ENCODE measurements at places on chromosomes 1 and 21.

DNA sequence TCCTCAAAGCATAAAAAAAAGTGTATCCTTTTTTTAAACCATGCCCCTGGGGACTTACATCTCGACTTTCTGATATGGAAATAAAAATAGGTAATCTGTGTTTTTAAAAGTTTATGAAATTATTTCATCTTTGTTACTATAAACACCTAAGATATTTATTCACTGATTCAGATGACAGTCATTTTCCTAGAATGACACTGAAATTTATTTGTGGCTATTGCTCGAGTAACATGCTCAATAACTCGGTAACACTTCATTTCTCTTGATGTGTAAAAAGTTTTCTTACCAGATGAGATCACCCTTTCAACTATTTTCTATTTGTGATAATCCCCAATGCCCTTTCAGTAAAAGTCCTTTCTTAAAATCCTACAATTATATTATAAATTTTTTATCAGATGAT is 495.8 kb downstream of the TTLL7 start:
- no peak for DNase-seq

- no peak for DNase-seq
Measured at GRCh38 chr1:204588826-204589225, 72.6 kb downstream of the MDM4 start.

GRCh38 chr1:232413674-232414073 is 216.3 kb downstream of the SIPA1L2 start:
- no peak for DNase-seq

DNA sequence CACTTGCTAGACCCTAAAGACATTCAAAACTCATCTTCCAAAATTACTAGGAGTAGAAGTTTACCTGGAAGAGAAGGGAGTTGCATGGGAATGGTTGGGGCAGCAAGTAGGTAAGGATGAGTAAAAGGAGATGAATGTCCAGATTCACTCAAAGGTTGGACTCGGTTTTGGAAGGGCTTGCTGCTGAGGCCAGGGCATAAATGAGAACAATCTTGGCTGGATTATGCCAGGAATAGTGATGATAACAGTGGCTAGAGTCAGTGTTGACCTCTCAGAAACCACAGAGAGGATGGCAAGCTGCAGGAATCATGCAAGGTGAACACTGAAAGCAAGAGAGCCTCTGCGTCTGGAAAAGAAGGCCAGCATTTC is 43.4 kb downstream of the C8A start:
- no peak for DNase-seq

DNA sequence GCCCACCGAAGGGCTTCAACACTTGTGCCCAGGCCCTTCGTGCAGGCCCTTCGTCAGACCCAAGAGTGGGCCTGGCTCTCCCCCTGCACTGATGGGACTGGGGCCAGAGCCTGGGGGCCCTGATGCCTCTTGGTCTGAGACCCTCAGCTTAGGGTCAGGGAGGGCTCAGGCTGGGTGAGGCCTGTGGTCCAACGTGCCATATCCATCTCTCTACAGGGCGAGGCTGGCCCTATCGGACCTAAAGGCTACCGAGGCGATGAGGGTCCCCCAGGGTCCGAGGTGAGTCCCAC is 15.6 kb downstream of the COL6A1 start:
- no peak for DNase-seq

- DNase-seq, result no peak
Measured at GRCh38 chr1:44113095-44113609, 5.5 kb upstream of the KLF17 start.

DNA sequence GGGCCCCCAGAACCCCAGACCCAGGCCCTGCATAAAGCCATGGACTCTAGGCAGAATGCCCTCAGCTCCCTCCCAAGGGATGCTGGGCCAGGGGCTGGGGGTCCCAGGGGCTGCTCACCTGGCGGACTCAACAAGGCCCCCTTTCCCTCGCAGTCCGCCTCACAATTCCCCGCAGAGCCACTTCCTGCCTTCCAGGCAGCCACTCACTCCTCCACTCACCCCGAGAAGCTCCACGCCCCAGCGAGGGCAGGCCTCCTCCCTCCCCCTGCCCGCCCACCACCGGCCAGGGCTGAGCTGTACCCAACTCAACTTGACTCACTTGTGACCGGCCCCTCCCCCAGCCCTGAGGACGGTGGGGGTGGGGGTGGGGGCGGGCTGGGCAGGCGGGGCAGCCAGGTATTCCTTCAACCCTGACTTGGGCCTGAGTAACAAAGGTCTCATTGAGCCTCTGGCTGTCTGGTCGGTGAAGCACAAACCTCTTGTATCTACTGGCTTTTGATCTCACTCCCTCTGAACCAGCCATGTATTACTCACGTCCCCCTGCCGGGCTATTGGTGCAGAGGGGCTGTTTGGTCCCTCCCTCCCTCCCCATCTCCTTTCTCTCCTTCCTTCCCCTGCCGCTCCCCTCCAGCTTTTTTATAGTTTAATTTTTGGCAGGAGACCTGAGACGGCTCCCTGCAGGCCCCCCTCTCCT is 5.9 kb downstream of the BLACAT1 start:
- no peak for DNase-seq

GRCh38 chr1:245079021-245079609 is 75.7 kb upstream of the KIF26B start:
- DNase-seq, result no peak

All from T-cell (primary cell).